ENCODE measurements at places on chromosomes 5 and 9.

DNA sequence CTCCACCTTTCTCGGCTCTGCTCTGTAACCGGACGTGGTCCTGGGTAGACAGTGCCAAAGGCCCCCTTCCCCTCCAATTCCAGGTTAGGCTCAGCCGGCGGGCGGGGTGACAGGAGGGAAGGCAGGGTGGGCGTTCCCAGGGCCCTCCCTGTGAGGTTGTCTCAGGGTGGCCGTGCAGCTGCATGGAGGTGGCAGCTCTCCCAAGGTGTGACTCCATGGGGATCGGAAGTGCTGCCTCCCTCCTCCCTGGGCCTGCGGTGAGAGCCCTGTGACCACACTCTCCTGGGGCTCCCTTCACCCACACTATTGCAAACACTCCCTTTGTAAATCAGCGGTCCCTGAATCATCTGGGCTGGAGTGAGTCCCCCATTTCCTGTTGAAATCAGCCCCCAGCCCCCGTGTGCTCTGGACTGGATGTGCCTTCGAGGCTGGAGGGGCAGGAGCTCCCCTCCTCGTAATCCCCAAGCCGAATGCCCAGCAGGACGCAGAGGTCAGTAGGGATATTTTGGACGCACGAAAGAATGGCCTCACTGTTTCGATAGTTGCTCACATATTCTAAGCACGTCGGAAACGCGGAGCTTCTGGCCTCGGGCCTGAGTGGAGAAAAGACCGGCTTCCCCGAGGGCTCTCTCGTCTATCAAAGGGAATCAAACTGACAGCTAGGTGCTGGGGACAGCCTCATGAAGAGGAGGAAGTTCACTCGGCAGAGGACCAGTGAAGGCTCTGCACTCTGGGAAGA lies 107.6 kb upstream of the COL5A1 start:
- DNase-seq, result no peak

DNA sequence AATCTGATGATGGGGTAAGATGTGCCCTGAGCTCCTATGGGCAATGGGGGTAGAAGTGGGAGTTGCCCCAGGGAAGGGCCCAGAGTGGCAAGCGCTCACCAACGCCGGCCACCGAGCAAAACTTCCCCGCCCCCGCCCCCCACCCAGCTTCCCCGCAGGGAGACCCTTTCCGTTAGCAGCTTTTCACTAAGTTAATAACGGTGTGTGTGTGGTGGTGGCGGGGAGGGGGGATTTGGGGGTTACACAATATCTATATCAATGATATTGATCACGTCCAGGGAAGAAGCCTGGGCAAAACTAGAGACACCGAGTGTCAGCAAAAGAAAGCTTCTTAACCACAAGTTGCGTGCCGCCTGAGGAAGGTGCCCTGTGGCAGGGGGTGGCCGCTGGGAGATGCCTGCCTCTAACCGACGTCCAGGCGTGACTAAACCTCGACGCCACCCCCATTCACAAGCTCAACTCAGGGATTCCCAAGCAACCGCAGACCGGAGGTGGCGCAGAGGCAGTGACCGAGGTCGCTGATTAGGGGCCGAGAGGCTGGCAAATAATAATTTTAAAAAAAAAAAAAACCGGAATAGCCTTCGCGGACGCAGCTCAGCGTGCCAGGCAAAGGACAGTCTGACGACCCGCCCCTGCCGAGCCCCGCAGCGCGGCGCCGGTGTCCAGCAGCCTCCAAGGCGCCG lies 222.6 kb downstream of the MEF2C start:
- DNase-seq, result no peak

DNA sequence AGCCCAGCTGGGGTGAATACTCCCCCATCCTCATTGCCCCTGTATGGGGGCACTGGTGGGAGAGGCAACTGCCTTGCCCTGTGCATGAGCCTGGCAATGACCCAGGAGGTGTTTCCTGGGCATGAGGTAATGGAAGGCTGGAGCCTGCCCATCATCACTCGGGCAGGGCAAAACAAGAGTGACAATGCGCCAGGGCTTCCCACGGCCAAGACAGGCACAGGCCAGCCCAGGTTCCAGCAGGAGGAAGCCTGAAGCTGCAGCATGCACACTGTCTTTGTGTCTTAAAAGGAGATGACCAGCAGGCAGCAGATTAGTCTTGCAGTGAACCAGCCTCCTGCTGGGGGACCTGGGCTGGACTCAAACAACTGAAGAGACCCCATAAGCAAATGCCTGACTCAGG lies 92.2 kb upstream of the SMIM23 start:
- no peak for DNase-seq

GRCh38 chr9:33472881-33473615 lies 676 bp downstream of the NOL6 start:
- DNase-seq, result no peak

GRCh38 chr5:150561571-150562275 lies 53.8 kb downstream of the NDST1 start:
- DNase-seq, result no peak

DNA sequence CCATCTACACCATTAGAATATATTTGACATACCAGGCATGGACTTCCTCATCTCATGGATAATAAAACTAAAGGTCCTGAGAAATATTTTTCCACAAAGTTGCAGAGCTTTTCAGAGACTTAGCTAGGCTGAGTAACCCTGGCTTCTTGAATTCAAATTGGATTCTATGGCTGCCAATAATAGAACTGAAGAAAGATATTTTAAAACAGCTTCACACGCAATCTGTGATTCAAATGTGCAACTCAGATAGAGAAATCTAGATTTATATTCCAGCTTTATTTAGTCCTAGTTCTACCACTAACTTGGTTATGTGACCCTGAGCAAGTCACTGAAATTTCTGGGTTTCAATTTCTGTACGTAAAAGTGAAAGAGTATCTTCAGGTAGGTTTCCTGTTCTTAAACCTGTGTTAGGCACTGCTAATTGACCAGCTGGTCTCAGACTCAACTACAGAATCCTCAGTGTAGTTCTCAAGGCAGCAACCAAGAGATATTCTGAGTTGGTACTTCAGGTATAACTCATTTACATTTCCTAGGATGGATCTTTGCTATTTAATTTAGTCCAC lies 235.3 kb downstream of the GABRB2 start:
- no peak for DNase-seq

DNA sequence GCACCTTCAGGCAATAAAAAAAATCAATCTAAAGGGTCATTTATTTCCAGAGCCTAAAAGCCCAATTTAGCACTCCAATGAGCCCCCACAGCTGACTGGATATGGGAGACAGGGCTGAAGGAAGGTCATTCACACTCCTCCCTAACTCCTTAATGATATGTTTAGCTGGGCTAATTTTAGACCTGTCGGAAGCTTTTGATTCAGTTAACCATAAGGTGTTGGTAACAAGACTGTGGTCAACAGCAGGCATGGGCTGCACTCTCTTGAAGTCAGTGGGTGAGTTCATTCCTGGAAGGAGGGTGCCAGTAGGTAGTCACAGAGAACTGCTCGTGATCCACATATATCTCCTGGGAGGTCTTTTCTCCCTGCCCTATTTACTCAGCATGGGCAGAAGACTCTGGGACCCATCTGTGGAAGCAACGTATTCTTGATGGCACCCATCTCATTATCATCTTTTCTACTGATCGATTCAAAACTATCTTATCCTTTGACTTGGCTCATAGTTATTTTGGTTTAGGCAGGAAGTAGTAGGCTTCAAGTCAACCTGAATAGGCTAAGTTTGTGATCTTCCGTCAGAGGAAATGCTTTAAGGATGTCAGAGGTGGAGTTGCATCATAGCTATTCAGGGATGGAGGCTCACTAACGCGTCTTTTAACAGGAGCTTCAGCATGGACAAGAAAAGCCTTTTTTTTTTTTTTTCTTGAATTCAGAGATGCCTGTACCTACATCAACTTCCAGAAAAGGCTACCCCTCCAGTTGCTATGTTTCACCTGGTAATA lies 367.7 kb upstream of the SLC30A5 start:
- DNase-seq, result no peak

DNA sequence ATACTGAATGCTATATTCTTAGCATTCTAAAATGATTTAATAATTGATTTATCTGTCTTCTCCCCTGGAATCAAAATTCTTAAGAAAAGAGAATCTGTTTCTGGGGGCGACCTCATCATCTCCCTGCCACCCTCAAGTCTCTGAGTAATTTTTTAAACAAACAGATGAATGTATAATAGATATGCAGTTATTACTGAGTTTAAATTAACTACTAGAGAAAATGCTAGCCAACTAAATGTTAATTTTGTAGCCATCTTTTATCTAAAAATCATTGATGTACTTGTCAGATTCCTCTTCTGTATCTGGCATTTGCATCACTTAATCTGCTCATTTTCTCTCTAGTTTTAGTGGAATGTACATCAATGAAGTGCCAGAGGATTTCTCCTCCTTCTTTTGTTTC lies 87.5 kb downstream of the ERBIN start:
- no peak for DNase-seq

DNA sequence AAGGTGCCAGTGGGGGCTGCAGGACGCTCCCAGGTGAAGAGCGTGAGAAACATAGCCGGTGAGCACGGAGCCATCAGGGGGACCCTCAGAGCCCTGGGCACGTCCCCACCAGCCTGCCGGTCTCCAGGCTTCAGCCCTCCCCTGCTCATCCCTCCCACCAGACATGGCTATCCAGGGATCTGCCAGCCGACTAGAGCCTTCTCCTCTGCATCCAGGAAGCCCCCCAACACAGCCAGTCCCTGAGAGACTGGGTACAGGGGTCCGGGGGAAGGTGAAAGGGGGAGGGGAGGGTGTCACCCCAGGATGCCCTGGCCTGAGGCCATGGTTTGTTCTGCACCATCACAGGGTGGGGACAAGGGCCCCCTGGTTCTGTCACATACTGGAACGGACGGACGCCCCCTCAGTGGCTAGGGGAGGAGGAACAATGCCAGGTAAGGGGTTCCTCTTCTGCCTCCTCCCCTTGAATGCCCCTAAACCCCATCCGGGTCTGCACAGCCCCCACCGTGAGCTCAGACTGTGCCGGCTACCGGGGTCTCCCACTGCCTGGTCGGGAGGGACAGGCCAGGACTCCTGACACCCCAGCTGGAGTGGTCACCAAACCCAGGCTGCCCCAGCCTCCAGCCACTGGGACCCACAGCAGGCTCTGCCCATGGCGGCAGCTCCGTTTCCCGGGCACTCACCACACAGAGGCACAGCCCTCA lies 34.3 kb downstream of the NACC2 start:
- DNase-seq, result no peak

GRCh38 chr5:19497229-19497815 lies 490.7 kb downstream of the CDH18 start:
- no peak for DNase-seq
